Stimulated activated CD8-positive, alpha-beta memory T cell treated with anti-CD3 and anti-CD28 coated beads, Interleukin-12 subunit alpha, Interleukin-12 subunit beta, amount 100 ng/mL, for 1 hour (primary cell): ENCODE measurements at places on chromosomes 7 and 10.

GRCh38 chr10:77516575-77516974 lies 121.0 kb downstream of the KCNMA1 start:
- DNase-seq, result no peak

DNA sequence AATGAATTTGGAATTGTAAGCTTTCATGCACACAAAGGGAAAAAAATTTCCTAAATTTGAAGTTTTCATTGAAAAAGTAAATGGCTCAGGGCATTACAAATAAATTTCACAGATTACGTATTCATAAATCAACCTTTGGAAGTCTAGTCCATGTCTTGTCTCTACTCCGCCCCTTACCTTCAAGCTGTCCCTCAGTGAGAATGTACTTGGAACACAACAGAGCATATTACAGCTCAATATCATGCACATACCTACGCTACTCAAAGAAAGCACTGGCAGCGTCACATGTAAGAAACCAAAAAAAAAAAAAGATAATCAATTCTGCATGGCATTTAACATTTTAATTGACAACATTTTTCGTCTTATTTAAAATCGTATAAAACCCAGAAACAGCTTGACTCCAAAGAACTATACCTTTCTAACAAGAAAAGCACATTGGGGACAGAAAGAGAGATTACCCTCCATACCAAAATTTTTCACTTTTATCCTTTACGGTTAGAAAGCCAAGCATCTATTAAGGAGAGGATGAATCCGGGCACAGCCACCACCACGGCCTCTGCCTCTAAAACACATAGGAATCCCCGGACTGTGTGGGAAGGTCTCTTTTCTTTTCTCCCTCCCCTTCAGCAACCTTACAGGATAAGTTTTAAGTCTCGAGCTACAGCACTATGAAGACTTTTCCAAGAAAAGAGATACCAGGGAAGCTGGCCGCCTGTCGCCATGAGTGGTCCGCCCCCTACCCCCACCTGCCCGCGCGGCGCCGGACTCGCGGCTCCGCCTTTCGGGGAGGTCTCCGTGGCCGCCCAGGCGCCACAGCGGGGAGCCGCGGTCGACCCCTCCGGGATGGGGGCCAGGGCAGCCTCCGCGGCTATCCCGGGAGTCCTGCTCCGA lies 1.1 kb downstream of the JMJD1C start:
- DNase-seq, result no peak

GRCh38 chr7:5421714-5422395 lies 1.8 kb downstream of the TNRC18 start:
- no peak for DNase-seq

GRCh38 chr7:104267701-104268368 lies 60.0 kb upstream of the ORC5 start:
- no peak for DNase-seq

DNA sequence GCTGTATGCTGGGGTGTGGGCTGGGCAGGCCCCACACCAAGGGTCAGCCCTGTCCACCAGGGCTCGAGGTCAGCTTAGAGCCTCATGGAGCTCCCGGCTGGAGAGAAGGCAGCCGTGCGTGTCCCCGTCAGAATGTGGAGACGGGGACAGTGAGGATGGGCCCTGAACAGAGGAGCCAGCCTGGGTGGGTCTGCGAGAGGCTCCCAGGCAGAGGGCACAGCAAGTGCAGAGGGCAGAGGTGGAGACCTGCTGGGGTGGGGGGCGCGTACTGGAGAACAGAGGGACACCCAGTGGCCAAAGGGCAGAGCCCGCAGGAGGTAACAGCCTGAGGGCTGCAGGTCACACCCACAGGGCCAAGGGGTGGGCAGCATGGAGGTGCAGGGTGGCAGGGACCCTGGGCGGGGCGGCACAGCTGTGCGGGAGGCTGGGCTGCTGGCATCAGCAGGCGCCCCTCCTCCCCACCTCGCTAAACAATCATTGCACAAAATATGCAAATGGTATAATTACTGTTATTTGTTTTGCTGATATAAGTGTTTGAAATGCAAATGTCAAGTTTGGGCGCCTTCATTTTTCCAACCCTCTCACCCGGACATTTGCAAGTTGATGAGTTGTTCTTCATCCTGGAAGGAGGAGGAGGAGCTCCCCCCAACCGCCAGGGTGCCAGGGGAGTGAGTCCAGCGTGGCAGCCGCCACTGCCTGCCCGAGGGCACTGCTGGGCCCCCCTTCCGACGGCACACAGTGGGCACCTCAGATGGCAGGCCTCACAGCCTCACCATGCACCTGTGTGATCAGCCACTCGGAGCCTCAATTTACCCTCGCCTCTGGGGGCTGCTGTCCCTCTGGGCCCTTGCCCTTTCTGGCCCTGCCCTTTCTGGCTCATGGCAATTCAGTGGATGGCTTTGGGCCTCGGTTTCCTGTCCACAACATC lies 35.0 kb downstream of the ELFN1 start:
- no peak for DNase-seq

GRCh38 chr7:100489824-100490223 lies 6.1 kb downstream of the NYAP1 start:
- DNase-seq, result no peak

- no peak for DNase-seq
These were observed 68.9 kb upstream of the AQP1 start for GRCh38 chr7:30842542-30843451.

DNA sequence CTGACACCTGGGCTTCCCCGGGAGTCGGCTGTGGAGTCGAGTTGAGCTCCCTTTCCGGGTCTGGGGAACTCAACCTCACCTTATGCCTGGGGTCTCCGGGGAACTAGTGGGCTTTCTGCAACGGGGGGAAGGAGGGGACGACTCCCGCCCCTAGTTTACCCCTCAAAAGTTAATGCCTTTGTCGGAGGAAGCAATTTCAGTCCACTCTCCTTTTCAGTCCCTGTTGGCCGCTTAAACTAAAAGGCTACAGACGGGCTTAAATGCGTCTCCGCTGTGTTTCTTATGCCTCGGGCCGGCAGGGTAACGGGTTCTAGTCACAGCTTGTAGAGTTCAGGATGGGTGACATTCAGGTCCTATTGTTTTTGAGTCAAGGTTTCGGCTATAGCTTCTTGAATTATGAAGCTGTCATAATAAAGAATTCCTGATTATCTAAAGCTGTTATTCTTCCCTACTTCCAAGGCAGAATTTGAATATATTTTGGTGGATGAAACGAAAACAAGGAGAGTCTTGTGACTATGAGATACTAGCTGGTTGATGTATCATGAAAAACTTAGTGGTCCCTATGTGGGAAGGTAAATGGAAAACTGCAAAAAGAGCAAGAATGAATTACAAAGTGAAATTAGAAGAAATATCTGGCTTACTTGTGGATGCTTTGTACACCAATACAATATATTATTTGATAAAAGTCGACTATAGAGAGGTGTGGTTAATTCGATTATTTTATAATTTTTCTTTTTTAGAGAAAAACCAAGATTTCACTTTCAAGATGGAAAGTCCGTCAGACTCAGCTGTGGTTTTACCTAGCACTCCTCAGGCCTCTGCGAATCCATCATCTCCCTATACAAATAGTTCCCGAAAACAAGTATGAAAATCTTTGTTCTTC lies 495 bp downstream of the SFR1 start:
- DNase-seq, result no peak

GRCh38 chr7:46389146-46389545 lies 468.1 kb upstream of the IGFBP3 start:
- DNase-seq, result no peak

GRCh38 chr7:145478541-145478940 lies 638.1 kb upstream of the CNTNAP2 start:
- DNase-seq, result no peak

GRCh38 chr7:116242759-116243158 lies 32.4 kb downstream of the TES start:
- no peak for DNase-seq

- DNase-seq, result no peak
These were observed 49.2 kb upstream of the FAM133B start for GRCh38 chr7:92639213-92639896.

- DNase-seq, result no peak
These were observed 64.8 kb upstream of the AHR start for GRCh38 chr7:17233603-17234002.

- no peak for DNase-seq
These were observed 125.8 kb downstream of the TPST1 start for GRCh38 chr7:66330961-66331360.
